ENCODE measurements at places on chromosomes 1 and 21.

- DNase-seq: peak; percentile 27
These were observed 67.1 kb downstream of the CD58 start for GRCh38 chr1:116503546-116504307.

DNA sequence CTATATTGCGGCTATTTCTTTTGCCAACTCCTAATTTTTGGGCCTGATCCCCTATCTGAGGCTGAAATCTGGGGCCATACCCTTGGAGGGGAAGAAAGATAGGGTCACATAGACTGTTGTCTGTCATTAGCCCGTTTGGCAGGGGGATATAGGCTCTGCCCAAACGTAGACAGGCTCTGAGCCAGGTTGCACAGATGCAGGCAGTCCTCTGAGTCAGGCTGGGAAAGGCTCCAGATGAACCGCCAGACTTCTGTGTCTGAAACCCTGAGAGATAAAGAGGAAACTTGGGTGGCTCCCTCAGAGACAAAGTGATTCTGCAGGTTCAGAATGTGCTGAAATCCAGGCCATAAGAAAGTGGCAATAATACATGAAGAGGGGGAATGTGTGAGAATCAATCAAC lies 4.0 kb upstream of the CAP1 start:
- no peak for DNase-seq

DNA sequence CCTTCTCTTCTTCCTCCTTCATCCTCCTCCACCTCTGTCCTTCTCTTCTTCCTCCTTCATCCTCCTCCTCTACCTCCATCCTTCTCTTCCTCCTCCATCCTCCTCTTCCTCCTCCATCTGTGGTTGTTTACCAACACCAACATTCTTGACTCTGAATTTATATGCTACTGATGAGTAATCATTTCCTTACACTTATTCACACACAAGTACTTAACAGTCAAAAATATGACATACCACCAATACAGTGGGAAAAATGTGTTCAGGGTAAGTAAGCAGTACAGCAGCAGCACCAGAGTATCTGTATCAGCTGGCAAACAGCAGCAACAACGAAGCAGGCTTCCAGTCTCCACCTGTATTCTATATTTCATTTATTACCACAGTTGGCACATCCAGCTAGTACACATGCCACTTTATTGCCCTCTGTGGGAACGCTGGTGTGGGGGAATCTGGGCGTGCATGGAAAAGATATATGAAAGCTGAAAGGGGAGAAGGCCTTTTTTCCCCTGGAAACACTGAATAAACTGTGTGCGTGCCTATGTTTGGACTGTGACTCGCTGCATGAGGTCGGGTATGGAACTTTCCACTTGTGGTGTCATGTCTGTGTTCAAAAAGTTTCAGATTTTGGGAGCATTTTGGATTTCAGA lies 16.0 kb downstream of the ADSS2 start:
- DNase-seq: no peak

GRCh38 chr1:70916034-70916427 lies 131.6 kb downstream of the PTGER3 start:
- DNase-seq: no peak

- DNase-seq: no peak
These were observed 79.5 kb downstream of the NAV1 start for GRCh38 chr1:201618389-201618788.

DNA sequence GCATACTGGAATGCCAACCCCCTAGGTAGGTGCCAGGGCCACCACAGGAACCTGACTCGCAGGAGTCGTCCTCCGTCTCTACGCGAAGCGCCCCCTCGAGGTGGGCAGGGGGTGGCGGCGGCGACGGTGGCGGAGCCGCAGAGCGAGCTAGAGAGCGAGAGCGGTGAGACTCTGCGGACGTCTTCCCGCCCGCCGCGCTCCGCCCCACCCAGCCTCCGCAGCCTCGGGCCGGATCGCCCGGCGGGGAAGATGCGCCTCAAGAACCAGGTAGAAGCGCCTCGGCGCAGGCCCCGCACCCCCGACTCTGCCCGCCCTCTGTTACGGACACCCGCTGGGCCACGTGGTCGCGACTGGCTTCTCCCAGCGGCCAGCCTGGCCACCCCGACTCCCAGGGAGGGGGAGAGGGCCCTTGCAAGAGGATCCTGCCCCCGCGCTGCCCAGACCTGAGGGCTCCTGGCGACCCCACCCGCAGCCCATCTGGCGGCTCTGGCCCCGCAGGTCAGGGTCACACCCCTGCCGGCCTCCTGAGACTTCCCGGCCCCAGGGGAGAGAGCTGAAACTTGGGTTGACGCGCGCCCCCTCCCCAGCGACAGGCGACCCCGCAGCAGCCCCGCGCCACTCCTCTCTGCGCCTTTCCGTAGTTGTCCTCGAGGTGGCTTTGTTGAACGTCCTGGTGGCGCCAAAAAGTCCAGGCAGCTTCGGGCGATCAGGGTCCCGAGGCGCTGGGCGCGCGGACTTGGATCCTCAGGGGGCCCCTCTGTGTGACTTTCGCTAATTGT lies 24.4 kb upstream of the AGBL4 start:
- DNase-seq: no peak

- DNase-seq: no peak
These were observed 569 bp upstream of the DAB1 start for GRCh38 chr1:57424231-57425027.

- DNase-seq: no peak
These were observed 21.6 kb downstream of the URB1 start for GRCh38 chr21:32370998-32371766.

DNA sequence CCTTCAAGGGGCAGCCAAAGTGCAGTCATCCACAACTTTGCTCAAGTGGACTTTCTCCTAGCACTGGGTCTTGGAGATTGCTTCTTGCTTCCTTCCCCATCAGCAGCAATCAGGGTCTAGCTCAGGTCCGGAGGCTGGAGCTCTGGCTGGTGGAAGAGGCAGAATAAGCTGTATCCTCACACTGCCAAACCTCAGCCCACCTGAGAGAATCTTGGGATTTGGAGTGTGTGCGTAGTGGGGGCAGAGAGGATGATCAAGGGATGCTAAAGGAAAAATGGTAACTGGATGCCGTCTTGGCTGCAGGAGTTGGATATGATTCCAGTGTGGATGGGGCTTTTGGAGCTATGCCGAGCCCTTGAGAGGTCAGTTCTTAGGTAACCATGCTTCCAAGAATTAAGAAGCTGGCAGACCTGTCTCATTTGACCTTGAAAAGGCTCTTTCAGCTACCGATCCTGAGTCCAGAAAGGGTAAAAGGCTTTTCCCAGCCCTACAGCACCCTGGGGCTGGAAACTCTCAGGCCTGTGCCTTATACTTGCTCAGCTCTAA lies 4.5 kb upstream of the NFASC start:
- DNase-seq: no peak

DNA sequence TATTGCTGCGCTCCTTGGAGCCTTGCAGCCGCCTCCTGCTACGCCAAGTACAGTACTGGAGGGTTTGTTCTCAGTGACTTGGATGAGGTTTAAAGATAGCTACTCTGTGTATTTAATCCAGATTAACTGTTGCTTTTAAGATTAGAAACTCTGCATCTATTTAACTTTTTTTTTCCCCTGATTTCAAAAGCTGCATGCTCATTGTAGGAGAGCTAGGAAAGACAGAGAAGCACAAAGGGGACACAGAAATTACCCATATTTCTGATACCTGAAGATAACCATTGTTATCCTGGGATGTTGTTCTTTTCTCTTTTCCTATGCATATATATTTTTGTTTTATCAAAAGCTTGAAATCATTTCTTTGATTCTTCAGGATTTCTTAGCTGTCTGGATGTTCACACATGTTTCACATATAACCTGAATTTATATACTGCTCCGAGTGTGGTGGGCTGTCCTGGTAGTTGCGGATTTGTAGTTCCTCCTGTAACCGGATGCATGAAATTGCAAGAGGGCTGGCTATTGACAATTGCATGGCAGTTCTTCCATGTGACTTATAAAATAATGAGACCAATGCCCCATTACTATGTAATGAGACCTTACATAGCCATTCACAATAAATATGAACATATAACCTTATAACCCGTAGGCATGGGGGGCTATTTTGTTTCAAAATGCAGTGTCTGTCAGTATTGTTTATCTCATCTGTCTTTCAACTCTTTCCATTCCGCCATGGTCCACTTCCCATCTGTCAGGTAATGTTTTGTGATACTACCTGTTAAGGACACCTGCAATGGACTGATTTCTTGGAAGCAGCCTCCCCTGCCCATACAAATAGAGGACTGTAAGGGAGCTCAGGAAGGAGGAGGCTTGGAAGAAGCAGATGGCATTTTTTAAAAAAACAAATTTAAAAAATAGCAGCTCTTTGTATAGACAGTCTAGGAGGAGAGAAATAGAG lies 1.4 kb downstream of the RAVER2 start:
- no peak for DNase-seq

GRCh38 chr1:160741612-160742348 lies 2.7 kb downstream of the SLAMF7 start:
- no peak for DNase-seq

- no peak for DNase-seq
These were observed 325.8 kb downstream of the MATN1 start for GRCh38 chr1:30397576-30397975.

DNA sequence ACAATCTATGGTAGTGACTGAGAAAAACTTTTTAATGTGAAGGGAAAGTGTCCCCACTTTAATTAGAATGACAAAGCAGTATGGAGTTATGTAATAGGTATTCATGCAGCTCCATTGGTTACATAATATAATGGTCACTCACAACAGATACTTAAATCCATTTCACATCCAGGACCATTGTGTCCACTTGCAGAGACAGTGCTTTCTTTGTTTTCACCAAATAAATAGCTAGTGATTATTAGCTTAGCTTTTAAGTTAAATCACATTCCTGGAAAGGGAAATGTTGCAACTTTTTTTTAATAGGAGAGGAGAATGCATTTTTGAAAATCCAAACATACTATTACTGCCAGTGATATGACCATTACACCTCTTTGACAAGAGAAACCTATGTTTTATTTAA lies 22.9 kb downstream of the RGL1 start:
- no peak for DNase-seq

DNA sequence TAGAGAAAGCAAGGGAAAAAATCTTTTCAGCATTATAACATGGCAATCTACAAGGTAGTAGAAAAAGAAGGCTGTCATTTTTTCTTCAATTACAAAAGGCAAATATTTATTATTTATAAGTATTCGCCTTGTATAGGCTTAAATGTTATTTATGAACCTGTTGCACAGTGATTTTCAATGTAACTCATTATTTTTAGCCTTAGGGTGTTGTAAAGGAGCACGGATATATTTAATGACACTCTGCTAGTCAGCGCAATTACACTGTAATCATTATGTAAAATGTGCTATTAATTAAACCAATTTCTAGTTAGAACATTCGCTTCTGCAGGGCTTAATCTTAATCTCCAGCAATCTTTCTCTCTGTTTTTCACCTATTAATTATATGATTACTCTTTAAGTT lies 145.0 kb downstream of the ATG4C start:
- no peak for DNase-seq

GRCh38 chr1:23371987-23372880 lies 2.6 kb upstream of the ZNF436 start:
- DNase-seq: no peak

DNA sequence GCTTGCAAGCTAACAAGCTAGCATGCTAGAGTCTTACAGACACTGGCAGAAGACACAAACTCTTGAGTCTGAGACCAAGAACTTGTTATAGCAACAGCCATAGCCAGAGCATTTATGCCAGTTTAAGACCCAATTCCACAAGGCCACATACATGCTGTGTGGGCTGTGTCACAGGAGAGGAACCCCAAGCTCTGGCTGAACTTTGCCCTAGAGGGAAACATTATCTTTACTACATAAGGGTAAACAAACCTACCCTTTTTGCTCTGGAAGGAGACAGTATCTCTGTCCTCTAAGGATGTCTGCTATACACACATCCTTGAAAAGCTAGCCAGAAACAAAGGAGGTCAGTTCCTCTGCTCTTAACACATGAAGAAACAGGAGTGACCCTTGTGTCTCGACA lies 70.3 kb downstream of the HSF2BP start:
- no peak for DNase-seq

DNA sequence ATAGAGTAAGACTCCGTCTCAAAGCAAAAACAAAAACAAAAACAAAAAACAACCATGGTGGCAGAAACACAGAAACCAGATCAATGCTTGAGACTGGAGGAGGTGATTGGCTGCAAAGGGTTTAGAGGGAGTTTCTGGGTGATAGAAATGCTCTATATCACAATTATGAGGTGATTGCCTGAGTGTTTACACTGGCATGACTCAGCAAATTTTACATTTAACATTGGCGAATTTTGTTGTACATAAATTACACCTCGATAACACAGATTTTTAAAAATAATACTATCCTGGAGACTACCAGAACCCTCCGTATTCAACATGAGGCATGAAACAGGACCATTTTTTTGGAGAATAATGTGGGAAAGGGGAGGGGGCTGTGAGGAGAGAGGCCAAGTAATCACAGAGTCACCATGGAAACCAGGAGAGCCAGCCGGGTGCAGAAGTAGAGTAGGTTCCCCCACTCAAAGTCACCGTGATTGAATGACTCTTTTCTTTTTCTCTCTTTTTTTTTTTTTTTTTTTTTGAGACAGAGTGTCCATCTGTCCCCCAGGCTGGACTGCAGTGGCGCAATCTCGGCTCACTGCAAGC lies 24.3 kb downstream of the HEYL start:
- no peak for DNase-seq

- DNase-seq: peak; percentile 41
These were observed 36.0 kb upstream of the DISC1 start for GRCh38 chr1:231590453-231591198.

DNA sequence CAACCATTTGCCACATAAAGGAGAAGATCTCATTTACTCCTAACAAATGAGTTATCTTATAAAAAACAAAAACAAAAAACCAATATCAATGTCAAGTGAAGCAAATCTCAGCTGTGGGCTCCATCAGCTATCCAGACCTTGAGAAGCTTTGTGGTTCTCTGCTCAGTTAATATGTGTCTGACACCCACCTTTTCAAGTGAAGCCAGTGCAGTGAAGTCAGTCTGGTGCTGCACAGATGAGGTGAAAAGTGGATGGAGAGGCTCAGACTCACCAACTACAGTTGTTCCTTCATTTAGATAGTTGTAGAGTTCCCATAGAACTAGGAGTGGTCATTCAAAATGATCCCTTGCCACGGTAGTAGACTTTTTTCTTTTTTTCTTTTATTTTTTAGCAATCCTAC lies 106.8 kb downstream of the NTNG1 start:
- no peak for DNase-seq

GRCh38 chr1:7616953-7617352 lies 154.1 kb upstream of the VAMP3 start:
- DNase-seq: no peak

GRCh38 chr1:196309386-196309785 lies 298.9 kb downstream of the KCNT2 start:
- no peak for DNase-seq

All from activated CD4-positive, alpha-beta T cell treated with anti-CD3 and anti-CD28 coated beads for 4 hours (primary cell).